Stimulated activated CD4-positive, alpha-beta T cell treated with anti-CD3 and anti-CD28 coated beads, Interleukin-12 subunit alpha, Interleukin-12 subunit beta, amount 100 ng/mL, for 24 hours (primary cell): ENCODE measurements at places on chromosomes 5 and 9.

DNA sequence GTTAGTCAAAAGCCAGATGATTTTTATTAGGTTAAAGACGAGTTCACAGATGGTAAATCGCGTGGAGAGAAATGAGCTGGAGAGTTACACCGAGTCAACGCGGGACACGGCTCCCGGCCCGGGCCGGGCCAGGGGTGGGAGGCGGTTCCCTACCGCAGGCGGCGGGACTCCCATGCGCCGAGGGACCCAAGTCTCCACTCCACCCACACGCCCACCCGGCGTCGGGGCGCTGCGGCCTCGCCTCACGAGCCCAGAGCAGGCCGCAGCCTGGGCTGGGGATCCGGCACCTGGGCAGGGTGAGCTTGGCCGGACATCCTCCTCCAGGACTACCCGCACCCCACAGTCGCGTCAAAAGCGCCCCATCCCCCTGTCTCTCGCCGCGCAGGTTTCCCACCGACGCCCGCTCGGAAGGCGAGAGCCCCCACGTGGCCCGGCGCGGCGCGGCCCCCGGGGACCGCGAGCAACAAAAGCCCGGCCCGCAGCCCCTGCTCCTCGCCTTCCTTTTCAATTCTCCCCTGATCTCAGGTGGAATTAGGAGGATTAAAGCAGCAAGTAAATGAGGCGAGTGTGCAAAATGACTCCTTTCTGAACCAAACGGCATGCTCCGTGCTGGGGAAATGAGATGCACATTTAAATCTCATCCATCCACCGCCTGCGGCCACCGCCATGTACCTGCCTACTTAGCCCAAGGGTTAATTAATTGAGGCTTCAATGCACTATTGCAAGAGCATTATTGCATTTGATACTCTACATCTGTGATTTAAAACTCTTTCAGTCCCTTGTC, 196.5 kb upstream of the TBCA start:
- DNase-seq: no peak

- DNase-seq: no peak
Observed at GRCh38 chr5:149220750-149221149, 50.9 kb upstream of the AFAP1L1 start.

GRCh38 chr9:20545023-20545622, 77.2 kb downstream of the MLLT3 start:
- DNase-seq: no peak

DNA sequence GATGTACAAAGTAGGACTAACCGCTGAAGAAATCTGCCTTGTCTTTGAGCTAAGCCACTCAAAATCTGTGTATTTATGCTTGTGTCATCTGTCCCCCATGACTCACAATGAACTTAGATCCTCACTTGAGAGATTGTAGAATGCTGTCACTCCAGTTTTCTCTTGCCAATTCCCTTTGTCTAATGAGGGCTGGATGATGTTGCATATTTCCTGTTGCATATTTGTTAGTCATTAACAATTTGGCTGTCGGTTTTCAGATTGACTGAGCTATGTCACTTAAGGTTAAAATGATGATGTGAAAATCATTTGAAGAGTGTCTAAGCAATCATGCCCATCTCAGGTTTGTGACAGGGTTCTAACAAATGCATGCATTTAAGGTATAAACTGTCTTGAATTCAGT, 481.7 kb downstream of the CDH10 start:
- DNase-seq: no peak

DNA sequence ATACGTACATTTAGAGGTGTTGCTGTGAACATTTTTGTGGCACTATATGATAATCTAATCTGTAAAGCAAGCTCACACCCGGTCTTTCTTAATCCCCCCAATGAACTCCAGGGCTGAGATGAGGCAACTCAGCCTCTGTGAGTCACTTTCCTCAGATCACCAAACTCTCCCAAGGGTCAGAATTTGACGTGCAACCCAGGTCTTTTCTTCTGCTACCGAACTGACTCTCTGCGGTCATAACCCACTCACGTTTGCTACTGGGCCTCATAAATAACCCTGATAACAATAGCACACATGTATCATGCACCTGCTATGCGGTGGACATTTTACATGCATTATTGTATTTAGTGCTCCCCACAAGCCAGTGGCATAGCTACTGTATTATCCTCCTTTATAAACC, 153.1 kb downstream of the DROSHA start:
- no peak for DNase-seq
